ENCODE measurements at places on chromosomes 1 and 21.

DNA sequence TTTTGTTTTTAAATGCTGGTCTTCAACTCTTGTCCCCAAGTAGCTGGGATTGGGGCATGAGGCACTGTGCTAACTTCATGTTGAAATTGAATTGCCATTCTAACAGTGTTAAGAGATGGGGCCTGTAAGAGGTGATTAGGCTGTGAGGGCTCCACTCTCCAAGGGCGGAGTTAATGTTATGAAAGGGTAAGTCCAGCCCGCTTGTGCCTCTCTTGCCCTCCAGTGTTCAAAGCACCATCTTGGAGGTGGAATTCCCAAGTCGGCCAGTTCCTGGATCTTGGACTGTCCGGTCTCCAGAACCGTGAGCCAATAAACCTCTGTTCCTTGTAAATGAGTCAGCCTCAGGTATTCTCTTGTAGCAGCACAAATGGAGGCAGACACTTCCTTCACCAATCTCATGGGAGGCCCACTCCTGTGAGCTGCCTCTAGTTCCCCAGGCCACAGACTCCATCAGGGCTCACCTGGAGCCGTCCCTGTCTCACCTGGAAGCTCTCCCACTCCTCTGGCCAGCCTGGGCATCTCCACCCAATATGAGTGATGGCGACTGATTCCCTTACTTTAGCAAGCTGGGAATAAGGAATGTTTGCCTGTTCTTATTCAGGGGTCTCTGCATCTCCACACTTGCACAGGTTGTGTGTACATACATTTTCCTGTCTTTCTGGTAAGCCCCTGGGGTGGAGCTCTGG is 15.5 kb downstream of the IBA57 start:
- peak; percentile 22 for DNase-seq

DNA sequence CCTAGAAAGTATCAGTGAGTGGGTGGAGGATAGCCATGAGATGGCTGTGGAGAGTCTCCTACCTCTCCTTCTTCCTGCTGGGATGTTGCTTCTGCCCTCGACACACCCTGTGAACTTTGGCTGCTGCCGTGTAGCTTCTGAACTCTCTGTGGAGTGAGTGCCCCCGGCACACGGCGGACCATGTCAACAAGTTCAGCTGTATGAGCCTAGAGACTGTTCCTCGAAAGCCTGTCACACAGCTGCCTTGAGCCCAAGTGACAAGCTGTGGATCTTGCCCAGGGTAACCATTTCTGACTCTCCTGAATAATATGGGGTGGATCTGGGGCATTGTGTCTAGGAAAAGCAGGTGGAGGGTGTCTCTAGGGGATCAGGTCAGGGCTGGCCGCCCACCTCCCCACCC is 143.2 kb downstream of the NOS1AP start:
- no peak for DNase-seq

DNA sequence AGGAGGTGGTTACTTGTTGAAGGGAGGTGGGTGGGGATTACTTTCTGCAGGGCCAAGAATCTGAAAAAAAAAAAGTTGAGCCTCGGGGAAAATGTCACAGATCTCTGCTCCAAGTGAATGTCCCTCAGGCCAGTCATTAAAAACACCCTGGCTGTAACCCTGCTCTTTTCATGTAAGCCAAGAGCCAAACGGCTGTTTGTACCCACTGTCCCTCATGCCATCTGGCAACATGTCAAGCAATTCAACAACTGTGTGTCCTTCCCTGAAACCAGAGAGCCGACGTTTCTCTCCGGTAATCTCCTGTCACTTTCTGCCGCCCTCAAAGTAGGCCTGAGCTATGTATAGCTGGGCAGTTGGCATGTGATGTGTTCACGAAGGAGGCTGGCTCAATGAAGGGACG is 14.7 kb downstream of the CASQ2 start:
- DNase-seq: no peak

GRCh38 chr1:232891071-232891470 is 59.3 kb upstream of the NTPCR start:
- no peak for DNase-seq

- no peak for DNase-seq
Observed at GRCh38 chr1:185263292-185263691, 53.8 kb downstream of the IVNS1ABP start.

- no peak for DNase-seq
Observed at GRCh38 chr1:151055581-151055980, 3.8 kb downstream of the CDC42SE1 start.

DNA sequence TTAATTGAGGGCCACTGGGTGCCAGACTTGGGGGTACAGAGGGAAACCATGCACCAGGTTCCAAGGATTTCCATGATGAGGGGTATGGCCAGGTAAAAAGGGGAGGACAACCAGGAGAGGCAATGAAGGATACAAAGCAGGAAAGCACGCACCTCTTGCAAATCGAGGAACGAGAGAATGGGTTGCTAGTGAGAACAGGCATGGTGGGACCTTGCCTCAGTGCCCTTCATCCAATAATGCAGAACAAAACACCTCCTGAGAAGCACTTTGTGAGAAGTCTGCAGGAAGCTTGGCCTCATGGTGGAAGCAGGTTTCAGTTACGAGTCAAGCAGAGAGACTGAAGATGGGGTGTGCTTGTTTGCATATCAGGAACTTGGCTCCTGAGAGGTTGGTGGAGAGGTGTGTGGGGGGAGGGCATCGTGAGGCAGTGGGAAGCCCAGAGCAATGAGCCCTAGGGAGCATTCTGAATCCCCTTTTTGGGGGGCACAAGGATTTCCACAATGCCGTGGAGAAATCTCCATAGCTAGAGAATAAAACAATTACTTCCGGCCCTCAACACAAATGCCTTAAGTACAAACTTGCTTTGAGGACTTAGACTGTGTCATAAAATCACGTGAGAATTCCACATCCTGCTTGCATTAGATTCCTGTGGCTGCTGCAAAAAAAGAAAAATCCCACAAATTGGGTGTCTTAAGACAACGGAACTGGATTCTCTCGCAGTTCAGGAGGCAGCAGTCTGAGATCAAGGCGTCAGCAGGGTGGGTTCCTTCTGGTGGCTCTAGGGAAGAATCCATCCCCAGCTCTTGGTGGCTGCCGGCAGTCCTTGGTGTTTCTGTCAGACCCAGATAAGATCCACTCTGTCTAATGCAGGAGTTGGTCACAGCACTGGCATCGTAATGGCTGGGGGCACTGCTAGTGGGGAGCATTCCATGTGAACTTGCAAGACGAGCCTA is 54.9 kb upstream of the BACE2 start:
- no peak for DNase-seq

- DNase-seq: peak; percentile 90
Observed at GRCh38 chr1:108561689-108562326, 1.9 kb downstream of the EEIG2 start.

DNA sequence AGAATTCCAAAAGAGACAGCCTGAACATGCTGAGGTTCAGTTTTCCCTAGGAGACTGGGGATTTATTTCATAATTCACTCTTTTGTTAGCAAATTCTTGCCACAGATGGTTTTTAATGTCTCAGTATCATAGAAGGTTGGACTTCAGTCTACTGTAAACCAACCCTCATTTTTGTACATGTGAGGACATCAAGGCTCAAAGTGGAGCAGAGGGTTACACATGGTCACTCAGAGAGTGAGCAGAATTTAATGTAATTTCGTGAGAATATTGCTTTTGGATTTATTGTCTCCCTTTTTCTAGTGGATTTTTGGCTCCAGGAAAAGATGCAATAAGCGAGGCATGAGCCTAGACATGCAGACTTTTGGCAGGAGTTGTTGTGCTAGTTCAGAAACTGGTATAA is 210.8 kb upstream of the JUN start:
- DNase-seq: no peak

DNA sequence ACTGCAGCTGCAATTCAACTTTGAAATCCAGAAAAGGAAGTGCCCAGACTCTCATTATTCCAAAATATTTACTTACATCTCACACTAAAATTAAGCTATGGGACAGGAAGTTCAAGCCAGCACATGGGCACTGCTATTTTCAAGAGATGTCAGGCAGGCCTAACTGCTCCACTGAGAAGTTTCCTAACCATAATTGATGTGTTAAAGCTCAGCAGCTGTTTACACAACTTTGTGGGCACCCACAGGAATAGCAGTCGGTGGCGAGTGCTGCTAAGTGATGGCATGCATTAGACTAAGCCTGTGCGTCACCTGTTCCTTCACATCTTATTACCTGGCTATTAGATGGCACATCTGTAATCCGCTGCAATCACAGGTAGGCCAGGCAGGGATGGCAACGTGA is 303.3 kb upstream of the DAB1 start:
- DNase-seq: no peak
